Left hindlimb (tissue), 1 donor: ENCODE measurements at places on chromosomes 13 and 19.
A peak's percentile ranks its signal among the peaks of the same experiment; 100 is the strongest.

GRCh38 chr13:65155861-65156260 lies 2074.3 kb downstream of the PCDH9 start:
- no peak for DNase-seq

DNA sequence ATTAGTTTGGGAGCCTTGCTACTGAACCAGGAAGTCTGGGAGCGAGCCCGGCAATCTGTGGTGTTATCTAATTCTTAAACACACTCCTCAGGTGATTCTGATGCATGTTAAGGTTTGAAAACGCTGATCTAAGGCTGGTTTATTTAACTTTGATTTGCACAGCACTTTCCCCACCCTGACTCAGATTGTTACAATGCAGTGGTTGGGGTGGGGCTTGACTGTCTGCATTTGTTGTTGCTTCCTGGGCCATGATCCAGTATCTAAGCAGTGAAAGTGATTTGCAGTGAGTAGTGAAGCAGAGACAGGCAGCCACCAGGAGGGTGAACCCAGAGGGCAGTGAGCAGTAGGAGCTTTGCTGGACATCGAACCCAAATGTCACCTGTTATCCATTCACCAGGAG lies 81.6 kb upstream of the ARGLU1 start:
- no peak for DNase-seq

- DNase-seq, result peak; percentile 73
These were observed 32.3 kb downstream of the TSSK6 start for GRCh38 chr19:19482809-19483596.

DNA sequence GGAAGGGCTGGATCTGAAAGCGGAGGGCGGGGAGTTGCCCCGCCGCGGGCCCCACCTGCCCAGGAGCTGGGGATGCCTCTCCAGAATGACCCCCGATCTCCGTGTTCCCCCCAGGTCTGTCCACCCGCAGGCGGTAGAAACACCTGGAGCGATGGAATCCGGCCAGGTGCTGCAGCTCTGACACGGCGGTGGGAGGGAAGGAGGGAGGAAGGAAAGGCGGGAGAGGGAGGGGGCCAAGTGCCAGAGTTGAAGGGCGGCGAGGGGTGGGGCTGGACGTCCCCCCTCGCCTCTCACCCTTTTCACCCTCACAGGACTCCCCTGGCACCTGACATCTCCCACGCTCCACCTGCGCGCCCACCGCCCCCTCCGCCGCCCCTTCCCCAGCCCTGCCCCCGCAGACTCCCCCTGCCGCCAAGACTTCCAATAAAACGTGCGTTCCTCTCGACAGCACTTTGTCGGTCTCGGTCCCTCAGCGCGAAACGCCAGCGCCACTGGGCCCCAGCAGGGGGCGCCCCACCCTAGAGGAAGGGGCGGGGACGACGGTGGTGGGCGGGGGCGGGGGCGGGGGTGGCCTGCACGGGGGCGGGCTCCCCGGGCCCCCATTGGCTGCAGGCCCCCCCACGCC lies 337 bp upstream of the FXYD7 start:
- peak; percentile 65 for DNase-seq

DNA sequence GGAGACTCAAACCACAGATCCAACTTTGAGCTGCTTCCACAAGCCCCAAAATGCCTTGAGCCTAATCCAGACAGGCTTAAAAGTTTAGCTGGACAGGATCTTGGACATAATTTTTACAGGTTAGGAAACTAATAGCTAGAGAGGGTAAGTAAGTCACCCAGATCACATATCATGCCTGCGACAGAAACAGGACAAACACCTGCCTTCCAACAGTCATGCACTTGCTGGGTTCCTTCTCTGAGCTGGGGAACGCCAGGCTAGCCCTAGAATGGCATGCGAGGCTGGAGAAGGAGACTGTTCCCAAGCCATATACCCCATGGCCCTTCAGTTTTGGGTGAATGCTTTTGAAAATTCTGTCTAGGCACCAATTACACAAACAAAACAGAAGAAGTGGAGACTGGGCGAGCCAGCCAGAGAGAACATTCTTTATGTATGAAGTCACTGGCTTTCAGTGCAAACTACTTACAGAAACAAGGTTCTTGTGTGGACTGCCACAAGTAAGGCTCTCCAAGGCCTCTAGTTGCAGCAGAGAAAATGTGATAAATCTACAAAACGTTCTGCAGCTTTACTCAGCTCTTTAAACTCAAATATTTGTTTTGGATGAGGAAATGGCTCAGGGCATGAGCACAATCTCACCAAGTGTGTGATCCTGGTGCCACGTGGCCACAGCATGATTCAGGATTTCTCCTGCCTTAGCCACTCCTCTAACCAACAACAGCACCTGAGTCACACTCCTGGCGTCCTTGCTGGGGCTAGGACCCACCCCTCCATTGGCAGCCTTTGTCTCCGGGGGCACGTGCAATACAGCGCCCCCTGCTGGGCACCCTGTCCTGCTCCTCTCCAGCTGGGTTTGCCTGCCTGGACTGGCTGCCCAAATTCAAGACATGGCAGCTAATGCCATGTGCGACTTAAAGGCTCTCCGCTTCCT lies 73.4 kb upstream of the UBL3 start:
- DNase-seq, result peak; percentile 71

DNA sequence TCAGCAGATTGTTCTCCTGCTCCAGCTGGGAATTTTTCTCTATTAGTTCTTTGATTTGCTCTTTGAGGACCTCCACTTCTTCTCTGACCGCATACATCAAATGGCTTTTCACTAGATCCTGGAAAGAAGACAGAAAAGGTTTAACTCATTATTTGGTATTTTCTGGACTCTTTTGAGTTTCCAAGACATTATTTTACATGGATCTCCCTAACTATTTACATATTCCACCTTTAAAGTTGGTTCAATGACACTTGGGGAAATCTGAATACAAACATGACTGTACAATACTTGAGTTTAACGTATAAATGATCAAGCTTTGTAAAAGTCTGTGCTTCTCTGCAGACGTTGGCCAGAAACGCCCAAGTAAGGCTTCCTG lies 61.1 kb downstream of the SERP2 start:
- DNase-seq, result no peak

- no peak for DNase-seq
These were observed 74.0 kb downstream of the PDS5B start for GRCh38 chr13:32660227-32660626.

DNA sequence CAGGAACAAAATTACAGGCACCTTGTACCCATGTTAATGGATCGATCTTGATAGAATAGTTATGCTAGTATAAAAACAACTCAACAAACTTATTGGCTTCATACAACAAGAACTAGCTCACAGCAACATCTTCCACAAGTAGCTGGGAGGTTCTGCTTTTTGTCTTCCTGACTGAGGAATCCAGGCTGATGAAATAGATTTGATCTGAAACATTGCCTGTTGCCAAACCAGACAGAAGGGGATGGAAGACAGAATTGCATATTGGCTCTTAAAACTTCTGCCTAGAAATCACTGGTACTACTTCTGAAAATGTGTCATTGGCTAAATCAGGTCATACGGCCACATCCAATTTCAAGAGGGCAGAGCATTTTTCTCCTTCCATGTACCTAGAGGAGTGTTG lies 267.3 kb downstream of the RFC3 start:
- no peak for DNase-seq

DNA sequence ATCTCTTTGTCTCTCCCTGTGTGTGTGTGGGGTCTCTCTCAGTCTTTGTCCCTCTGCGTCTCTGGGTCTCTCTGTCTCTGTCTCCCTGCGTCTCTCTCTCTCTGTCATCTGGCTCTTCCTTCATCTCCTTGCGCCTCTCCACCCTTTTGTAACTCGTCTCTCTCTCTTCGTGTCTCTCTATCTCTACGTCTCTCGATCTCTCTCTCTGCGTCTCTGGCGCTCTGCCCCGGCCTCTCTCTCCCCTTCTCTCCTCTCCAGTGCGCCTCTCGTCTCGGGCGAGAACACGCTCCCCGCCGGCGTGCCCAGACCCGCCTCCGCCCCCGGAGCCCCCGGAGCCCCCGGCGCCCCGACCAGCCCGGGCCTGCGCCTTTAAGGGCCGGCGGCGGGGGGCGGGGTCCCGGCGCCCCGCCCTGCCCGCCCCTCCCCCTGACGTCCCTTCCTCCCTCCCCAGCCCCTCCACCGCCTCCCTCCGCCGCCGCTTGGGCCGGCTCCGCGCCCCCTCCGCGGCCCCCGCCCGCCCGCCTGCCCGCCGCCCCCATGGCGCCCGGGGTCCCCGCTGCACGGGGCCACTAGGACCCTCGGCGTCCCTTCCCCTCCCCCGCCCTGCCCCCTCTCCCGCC lies at the start of gene MARK4:
Gene MARK4 (plus strand): TSS at position 440 of the 620 bp plus-strand sequence. CDS start 318 bp downstream, outside the sequence.
- peak; percentile 86 for DNase-seq

DNA sequence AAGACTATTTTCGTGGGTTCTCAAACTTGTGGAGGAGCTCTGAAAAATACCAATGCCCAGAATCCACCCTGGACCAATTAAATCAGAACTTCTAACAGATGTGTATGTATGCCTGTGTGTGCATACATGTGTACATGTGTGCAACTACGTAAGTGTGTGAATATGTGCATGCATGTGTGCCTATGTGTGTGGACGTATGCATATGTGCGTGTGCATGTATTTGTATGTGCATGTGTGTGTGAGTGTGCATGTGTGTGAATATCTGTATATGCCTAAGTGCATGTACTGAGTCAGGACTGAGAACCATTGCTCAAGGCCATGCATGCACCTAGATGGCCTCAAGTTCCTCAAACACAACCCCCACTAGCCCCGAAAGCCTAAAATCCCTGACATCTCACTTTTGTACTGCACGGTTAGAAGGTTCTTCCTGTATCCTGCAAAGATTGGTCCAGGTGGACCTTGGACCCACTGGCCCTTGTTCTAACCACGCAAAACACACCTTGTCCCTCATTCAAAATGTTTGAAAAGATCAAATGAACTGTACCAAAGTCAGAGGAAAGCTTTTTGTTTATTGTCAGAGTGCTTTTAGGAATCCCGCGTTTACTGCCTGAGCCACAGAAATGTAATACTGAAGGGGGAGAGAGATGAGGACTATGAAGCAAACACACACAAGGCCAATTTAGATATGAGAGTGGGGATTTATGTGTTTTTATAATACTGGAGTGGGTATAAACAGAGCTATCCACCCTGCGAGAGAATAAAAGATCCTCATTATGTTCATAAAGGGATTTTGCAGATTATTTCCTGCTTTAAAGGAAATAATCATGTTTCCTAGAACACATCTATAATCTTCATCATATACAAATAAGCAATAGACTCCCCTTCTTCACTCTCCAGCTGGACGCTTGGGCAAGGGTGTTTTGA lies 39.1 kb downstream of the LATS2 start:
- DNase-seq, result no peak

DNA sequence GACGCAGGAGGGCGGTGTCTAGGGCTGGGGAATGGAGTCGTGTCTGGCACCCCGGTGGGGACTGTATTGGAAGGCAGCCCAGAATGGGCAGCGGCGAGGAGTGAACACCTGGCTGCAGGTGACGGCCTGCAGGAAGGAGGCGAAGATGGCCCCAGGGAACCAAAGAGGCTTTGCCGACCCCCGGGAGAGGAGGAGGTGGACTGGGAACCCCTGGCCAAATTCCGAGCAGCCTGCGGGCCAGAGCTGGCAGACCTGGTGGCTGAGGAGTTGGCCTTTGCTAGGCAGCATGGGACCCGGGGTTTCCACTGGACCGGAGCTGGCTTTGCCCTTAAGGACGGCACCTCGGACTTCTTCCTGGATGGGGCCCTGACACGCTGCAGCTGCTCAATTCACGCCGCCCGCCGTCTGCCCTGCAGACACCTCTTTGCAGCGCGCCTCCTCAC lies 25.9 kb downstream of the ZSWIM9 start:
- no peak for DNase-seq

DNA sequence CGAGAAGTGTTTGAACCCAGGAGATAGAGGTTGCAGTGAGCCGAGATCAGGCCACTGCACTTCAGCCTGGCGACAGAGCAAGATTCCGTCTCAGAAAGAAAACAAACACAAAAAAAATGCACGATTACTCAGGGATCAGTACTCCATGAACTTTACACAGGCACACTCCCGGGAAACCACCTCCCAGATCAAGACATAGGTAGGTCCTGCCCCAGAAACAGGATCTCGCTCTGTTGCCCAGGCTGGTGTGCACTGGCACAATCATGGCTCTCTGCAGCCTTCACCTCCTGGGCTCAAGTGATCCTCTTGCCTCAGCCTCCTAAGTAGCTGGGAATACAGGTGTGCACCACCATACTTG lies 11.2 kb downstream of the VASP start:
- no peak for DNase-seq

DNA sequence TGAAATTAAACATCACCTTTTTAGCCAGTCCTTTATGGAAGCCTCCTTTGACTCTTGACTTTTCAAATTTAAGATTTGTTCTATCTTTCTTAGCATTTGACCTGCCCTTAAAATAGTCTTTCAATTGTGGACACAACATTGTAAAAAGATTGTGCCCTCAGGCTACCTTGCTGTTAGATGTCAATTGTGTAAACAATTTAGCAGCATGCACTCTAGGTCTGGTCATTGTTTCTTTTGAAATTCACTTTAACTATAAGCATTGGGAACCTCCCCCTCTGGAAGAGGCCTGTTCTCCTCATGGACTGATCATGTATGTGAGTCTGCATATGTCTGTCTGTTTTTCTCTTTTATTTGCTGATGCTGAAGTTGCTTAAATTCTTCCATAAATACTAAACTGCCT lies 31.5 kb upstream of the PABPC3 start:
- no peak for DNase-seq

DNA sequence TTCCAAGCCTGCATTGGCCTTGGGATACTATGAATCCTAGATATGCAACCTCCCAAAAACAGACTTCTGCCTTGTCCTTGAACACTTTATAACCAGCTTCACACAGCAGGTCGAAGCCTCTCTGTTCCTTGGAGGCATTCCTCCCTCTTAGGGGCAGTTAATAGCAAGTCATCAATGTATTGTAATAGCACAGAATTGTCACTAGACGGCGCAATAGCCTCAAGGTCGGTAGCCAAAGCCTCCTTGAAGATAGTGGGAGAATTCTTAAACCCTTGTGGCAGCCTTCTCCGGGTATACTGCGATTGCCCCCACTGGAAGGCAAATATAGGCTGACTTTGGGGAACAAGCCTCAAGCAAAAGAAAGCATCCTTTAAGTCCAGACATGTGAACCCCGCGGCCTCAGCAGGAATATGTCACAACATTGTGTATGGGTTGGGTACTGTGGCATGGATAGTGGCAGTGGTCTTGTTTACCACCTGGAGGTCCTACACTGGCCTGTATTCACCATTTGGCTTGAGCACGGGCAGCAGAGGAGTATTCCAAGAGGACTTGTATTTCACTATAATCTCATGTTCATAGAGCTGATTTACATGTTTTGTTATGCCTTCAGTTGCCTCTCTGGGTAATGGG lies 61.1 kb downstream of the ZNF431 start:
- no peak for DNase-seq
